ENCODE measurements at places on chromosomes 4 and X.

DNA sequence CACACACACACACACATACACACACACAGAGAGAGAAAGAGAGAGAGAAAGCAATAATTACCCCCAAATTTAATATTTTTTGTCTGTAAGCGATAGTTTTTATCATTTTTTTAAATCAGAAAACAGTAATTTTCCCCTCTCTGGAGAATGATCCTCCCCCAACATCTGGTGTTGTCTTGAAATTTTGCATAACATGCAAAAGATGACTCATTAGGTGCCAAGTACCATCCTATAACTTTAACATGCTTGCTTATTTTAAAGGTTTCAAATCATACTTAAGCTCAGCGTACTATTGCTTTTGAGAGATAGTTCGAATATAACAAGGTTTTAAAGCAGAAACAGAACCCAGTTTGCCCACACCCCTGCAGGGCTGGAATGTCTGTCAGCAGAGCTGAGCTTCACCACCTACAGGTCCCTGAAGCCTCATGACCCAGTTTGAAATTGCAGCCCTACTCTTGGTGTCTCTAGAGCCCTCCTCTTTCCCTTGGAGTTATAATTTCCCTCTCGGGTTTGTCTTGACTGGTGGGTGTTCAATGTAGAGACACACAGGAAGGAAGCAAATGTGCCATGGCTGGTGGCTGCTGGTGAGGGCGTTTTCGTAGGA is 175.0 kb upstream of the HS3ST1 start:
- no peak for DNase-seq

GRCh38 chr4:139734875-139735380 is 69.3 kb downstream of the MGST2 start:
- DNase-seq, result peak; percentile 50

DNA sequence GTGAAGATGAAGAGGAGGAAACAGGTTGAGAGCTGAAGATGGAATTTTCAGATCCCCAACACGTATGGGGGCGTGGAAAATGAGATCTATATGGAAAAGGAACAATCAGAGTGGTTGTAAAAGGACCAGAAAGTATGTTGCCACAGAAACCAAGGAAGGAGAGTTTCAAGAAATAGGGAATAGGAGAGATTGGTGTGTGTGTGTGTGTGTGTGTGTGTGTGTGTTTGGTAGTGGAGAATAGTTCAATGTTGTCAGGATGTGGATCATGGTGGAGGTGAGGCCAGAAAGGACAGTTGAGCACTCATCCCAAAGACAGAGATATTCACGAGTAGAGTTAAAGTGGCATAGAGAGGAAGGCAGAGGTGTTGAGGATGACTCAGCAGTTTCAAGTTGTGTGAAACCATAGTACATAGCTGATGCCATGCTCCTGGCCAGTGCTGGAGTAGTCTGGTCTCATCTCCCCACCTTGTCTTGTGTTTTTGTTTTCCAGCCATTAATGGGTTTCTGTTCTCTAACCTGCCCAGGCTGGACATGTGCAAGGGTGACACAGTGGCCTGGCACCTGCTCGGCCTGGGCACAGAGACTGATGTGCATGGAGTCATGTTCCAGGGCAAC is 36.1 kb downstream of the HEPH start:
- no peak for DNase-seq

- DNase-seq, result no peak
Measured at GRCh38 chr4:52374877-52375276, 284.2 kb downstream of the USP46 start.

- DNase-seq, result no peak
Measured at GRCh38 chr4:121614101-121614500, 82.7 kb downstream of the ANXA5 start.

DNA sequence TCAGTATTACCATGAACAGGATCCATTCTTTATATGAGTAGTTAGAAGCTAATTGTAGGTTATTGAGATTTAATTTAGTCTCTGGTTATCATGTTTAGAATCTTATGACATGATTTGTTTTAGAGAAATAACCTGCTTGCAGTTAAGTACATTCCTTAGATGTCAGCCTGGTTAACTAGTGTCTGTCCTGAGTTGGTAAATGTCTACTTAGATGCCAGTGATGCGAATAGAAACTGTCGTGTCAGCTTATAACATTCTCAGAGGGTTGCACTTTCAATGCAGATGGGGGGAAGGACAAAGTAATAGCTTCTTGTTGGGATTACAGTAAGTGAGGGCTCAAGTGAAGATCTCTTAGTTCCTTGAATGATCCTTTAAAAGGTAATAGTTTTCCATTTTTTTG is 227.8 kb upstream of the SPRY1 start:
- no peak for DNase-seq

DNA sequence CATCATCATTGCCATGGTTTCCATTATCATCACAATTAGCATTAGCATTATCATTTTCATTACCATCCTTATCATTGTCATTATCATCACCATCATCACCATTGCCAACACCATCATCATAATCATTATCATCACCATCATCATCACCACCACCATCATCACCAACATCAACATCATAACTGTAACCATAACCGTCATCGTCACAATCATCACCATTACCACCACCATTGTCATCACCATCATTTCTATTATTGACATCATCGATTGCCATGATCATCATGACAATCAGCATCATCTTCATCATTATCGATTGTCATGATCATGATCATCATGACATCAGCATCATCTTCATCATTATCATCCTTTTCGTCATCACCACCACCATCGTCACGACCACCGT is 88.9 kb upstream of the MSX1 start:
- DNase-seq, result no peak

- no peak for DNase-seq
Measured at GRCh38 chr4:65635051-65635821, 35.1 kb downstream of the EPHA5 start.

DNA sequence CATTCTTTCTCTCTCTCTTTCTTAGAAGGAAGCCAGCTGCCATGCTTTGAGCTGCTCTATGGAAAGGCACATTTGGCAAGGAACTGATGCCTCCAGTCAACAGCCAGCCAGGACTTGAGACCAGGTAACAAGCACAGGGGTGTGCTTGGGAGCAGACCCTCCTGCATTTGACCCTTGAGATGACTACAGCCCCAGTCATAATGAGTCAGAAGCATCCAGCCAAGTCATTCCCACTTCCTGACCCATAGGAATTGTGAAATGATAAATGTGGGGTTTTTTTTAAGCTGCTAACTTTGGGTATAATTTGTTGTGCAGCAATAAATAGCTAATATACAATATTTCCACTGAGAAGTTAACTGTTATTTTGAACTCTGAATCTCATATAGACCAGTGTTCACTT is 446.9 kb downstream of the GRXCR1 start:
- DNase-seq, result no peak

- DNase-seq, result no peak
Measured at GRCh38 chr4:47721892-47722575, 115.8 kb downstream of the CORIN start.

DNA sequence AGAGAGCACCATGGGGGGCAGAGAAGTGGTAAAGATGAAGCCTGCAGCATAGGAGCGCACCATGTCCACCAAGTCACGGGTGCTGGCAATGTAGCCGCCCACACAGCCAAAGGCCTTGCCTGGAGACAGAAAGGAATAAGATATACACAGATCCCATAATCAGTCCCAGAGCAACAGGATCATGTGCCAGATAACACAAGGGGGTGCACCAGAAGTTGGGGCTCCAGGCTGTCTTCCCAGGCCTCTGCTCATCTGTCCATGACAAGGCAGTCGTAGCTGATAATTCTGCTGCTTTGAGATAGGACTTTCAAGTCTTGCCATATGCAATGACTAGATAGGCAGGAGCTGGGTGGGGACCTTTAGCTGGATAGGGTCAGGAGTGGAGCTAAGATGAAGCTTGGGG is 14.7 kb downstream of the APEX2 start:
- no peak for DNase-seq

DNA sequence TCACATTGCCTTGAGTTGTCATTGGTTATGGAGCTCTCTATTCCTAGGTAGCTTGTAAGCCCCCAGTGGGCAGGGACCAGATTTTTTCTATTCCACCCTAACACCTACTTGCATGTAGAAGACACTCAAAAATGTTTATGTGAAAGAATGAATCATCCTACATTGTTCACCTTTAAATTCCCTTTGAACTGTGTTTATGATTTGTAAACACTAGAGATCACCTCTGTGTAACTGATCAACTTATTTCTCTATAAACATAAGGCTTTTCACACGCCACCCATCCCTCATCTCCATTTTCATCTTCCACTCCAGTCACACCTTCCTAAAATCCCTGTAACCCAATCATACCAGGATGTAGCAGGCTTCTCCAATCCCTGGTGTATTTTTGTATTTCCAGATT is 142.6 kb upstream of the LEF1 start:
- no peak for DNase-seq
